ENCODE measurements at places on chromosomes 5 and 9.

GRCh38 chr9:18190671-18191374, 283.1 kb upstream of the ADAMTSL1 start:
- no peak for DNase-seq

DNA sequence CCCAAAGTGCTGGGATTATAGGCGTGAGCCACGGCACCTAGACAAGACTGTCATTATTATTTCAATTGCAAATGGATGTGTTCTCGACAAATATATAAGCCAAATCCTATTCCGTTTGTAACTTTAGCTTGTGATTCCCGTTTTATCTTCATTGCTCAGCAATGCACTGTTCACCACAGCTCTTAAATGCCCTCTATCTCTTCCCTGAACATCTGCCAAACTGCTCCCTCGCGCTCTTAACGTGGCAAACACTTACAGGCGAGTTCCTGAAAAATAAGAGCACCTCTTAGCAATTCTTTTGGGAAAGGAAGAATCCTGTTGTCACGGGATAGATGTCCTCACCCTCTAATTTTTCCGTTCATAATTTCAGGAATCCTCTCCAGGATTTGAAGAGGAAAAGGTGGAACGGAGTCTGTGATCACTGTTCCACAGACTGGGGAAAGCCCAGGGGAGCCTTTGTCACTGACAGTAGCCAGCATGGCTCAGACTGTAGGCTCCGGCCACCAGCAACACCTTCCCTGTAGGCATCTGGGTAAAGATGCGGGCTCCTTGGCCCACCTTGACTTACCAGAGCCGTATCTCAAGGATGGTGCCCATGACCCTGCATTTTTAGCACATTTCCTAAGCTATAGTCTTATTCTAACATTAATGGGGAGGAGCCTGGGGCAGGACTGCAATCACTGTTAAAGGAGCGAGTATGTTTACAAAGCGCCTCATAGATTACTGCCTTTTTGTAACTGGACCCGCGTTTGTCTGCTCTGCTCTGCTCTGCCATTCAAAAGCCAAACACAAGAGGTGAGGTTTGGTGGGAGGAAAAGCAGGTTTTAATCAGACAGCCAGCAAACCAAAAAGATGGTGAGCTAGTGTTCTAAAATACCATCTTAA, 20.2 kb upstream of the GNPDA1 start:
- no peak for DNase-seq

DNA sequence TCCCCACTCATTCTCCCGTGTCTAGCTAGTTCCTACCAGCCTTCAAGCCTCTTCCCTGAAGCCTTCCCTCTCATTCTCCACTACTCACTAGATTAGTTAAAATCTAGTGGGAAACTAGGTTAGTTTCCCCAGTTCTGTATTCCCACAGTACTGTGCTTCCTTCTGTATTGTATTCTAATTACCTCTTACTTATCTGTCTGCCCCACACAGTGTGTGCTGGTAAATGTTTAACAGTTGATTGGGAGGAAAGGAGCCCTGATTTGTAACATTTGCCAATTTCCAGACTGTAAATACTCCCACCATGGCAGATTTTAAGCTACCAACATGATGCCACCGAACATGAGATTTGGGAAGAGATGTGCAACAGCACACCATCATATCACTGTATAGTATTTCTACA, 8.3 kb downstream of the KLHL3 start:
- DNase-seq = no peak

DNA sequence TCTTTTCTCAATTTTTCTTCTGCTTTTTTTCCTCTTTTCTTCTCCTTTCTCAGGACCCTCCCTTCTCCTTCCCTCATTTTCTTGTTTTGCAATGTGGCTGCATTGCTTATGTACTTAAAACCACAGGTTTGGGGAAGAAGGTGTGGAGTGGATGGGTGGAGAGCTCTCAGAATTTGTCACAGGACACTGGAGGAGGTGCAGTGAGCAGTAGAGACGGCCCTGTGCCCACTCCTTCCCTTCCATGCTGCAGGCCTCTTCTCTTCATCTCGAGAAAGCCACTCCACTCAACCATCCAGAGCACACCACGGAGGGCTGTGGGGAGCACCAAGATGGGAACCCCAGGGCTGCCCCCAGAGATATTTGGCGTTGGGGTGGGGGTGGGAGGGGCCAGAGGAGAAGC, 92.3 kb downstream of the FSTL4 start:
- DNase-seq = no peak

DNA sequence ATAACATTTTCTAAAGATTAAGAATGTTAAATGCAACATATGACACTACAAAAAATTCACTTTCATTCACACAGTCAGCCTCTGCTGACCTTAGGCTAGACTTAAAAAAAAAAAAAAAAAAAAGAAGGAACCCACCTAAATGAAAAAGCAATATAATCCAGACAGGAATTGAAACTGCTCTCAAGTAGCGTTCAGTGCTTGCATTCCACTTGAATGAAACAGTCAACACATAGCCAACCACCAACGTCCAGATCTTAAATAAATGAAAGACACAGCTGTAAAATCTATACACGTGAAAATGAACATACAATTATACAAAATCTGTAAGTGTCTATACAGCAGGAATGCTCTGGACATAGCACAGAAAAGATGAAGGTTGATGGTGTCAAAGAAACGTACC, 11.4 kb downstream of the TMEM245 start:
- DNase-seq = no peak

- DNase-seq = no peak
Measured at GRCh38 chr5:139820130-139820529, 24.5 kb downstream of the PSD2 start.

DNA sequence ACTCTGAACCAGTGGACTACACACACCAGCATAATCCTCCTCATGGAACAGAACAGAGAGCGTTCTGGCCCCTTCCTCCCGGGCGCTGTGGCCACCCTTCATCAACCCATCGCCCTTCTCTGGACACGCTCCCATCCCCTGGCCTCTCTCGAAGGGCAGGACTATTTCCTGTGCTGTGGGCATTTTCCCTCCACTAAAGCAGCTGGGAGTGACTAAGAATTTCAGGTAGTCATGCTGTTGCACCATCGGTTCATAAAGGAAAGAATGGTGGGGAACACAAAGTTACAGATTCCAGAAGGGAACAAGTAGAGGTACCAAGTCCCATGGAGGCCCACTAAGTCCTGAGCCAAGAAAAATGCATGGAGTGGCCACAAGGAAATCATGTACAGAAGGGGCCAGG, 68.6 kb downstream of the EPB41L4B start:
- DNase-seq = no peak

All from lower lobe of right lung (tissue), 2 donors.